Natural killer cell (primary cell): ENCODE measurements at places on chromosomes 1 and 21. TPM values are rescaled to one million over a fixed set of nuclear protein-coding genes. Genes with fewer than 3 reads are reported as not detected.
A peak's percentile ranks its signal among the peaks of the same experiment; 100 is the strongest.

The ZNF683 gene
- total RNA-seq = 19.7 TPM

GRCh38 chr1:224267925-224268324 is 62.0 kb downstream of the NVL start:
- no peak overlapping the region for H3K27ac ChIP-seq
- H3K4me3 ChIP-seq = no peak overlapping the region
- no peaks in the 10 kb centered on the region for H3K4me1 ChIP-seq
- H3K36me3 ChIP-seq = peaks cover 13% of the 10 kb centered on the region
- DNase-seq = no peak

GRCh38 chr1:67052741-67053534 is 1.0 kb downstream of the SLC35D1 start:
- H3K36me3 ChIP-seq = peaks cover 19% of the 10 kb centered on the region
- peak overlapping the region; percentile 86 for H3K4me3 ChIP-seq
- H3K27me3 ChIP-seq = no peaks in the 10 kb centered on the region
- H3K27ac ChIP-seq = peak overlapping the region; percentile 99
- DNase-seq = no peak

The SIKE1 gene
- 57.5 TPM for total RNA-seq

DNA sequence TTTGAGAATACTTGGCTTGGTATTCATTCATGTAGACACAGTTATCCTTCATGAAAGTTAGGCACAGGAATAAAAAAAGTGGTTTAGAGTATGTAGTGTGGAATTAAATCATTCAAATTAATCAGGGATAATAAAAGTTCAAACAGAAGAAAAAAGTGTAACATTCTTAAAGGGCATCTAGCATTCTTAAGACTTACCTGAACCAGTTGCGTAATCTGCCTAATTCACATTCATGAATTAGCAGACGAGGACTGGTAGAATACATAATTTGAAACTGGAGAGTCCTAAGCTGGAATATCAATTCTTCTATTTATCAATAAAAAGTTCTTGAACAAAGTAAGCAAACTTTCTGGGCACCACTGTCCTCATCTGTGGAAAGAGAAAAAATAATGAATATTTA is 157.0 kb upstream of the DEPDC1 start:
- H3K27ac ChIP-seq = no peak overlapping the region
- no peaks in the 10 kb centered on the region for H3K36me3 ChIP-seq
- H3K4me1 ChIP-seq = no peaks in the 10 kb centered on the region
